D341Med (cell line): ENCODE measurements at places on chromosomes 6 and 20.

GRCh38 chr6:26028746-26029569 is 58.3 kb upstream of the HFE start:
- no peak for DNase-seq

GRCh38 chr6:166052837-166053236 is 114.8 kb downstream of the TBXT start:
- DNase-seq = no peak

DNA sequence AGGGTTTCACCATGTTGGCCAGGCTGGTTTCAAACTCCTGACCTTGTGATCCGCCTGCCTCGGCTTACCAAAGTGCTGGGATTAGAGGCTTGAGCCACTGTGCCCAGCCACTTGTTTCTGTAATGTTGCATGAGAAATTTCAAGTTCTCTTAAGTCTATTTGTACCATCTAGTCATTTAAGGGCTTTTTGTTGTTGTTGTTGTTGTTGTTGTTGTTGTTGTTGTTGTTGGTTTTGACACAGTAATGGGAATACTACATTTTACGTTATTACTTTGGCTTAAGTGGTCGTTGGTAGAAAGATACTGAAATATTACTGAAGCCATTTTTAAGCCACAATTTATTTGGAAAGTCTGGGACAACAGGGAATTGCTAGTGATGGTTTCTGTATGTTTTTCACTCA is 52.0 kb downstream of the CSE1L start:
- DNase-seq = no peak

DNA sequence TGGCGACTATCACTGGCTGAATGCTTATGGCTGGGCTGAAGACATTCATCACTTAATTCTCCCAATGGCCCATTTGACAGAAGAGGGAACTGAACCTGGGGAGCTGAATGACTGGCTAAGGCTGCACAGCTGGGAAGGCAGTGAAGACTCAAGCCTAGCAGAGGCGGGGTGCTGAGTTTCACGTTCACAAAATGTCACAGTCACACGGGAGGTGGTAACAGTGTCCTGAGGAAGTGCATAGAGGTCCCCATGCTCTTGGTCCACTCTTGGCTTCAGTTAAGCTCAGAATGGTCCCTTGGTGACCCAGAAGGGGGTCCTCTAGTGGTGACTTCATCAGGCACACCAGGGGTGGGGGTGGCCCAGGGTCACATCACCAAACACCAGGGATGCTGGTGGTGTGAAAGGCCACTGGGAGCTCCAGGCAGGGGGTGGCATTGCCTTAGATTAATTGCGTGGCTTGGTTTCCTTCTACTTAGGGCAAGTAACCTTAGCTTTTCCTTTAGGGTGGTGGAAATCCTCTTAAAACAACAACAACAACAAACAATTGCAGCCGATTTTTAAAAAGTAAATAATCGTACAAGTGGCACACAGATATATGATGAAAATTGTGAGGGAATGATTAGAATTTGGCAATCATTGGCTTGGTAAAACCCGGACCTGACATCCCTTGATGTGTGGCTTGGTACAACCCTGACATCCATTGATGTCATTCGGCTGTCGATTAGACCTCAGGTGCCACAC is 45.0 kb downstream of the SULF2 start:
- DNase-seq = no peak

- DNase-seq = no peak
These were observed 41.8 kb upstream of the TINAG start for GRCh38 chr6:54266400-54266923.

DNA sequence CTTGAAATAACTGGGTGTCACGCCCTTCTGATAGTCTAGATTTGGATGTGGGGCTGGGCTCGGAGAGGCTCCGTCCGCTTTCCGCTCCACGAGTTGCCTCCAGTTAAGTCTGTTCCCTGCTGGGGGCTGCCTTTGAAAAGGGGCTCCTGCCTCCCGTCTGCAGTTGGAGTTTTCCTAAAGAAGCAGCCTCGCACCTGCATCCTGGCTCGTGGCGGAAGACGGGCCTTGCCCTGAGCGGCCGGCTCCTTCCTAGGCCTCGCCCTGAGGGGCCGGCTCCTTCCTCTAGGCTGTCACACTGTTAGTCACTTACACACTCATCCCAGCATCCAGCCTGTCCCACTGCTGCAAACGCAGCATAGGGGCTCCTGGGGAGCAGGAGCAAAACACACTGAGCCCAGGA is 74.4 kb downstream of the SMOC2 start:
- DNase-seq = no peak

DNA sequence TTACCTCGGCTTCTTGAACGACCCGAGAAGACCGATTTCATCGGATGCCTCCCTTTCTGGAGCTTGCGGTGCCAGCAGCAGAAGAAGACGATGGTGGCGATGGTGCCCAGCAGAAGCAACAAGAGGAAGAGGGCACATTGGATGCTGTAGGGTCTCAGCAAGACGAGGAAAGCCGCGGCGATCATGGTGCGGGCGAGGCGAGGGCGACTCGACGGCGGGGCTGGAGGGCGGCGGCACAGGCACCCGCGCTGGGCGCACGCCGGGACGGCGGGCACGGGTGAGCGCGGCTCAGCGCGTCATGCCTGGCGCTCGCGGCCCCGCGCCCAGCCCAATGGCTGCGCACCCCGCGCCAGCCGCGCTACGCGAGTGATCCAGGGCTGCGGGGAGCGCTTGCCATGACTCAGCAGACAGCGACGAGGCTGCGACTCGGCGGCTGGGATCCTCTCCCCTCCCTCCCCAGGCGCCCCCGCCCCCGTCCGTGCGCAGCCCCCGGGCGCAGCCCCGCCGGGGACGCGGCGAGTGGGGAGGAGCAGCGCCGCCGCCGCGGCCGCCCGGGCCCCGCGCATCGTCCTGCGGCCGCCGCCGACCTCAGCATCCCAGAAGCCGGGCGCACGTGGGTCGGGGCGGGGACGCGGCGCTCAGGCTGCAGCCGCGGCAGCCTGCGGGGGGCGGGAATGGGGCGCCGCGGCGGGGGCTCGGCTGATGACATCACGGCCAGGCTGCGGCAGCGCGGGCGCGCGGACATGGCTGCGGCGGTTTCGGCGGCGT is at the start of gene BEND6:
Gene BEND6 (plus strand): TSS at position 705 of the 768 bp plus-strand sequence. CDS start 26,704 bp downstream, outside the sequence.
- peak; percentile 92 for DNase-seq

DNA sequence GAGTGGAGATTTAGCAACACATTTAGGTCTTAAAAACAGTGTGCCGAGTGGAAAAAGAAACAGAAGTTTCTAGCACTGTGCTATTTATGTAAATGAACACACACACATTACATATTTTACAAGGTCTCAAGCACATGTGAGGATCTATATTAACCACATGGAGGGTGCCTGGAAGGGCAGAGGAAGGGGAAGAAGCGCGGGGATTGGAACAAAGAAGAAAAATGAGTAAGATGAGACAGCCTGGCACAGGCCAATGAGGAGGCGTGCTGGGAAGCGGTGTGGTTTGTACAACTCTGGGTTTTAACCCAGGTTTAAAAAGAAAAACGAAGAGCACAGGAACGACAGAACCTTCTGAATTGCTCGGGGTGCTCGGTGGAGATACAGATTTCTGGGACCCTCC is 5.7 kb downstream of the KCNG1 start:
- DNase-seq = no peak

DNA sequence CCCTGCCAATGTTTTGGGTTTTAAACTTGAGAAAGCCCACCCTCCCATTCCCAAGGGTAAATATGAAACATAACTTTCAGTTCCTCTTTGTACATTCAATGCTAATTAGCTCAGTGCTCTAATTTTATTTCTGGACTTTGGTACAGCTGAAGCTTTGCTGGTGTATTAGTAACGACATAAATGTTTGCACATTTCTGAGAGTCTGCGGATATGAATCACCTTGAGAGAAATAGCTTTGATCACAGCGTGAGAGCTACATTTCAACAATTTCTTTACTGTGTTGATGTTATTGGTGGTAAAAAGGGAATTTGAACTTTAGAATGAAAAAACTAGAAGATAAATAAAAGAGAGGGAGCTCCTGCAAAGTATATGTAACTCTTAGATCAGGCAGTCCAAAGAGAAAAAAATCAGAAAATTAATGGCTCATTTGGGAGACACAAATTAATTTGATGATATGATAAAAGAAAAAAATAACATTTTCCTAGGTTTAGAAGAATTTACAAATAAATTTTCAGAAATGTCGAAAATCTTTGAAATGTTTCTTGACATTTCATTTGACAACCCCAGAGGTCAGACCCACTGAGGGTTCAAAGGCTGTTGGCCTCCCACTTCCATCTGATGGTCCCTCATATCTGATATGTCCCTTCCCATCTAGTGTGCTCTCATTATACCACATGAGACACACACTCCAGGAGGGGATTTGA is 38.5 kb upstream of the CAP2 start:
- no peak for DNase-seq

DNA sequence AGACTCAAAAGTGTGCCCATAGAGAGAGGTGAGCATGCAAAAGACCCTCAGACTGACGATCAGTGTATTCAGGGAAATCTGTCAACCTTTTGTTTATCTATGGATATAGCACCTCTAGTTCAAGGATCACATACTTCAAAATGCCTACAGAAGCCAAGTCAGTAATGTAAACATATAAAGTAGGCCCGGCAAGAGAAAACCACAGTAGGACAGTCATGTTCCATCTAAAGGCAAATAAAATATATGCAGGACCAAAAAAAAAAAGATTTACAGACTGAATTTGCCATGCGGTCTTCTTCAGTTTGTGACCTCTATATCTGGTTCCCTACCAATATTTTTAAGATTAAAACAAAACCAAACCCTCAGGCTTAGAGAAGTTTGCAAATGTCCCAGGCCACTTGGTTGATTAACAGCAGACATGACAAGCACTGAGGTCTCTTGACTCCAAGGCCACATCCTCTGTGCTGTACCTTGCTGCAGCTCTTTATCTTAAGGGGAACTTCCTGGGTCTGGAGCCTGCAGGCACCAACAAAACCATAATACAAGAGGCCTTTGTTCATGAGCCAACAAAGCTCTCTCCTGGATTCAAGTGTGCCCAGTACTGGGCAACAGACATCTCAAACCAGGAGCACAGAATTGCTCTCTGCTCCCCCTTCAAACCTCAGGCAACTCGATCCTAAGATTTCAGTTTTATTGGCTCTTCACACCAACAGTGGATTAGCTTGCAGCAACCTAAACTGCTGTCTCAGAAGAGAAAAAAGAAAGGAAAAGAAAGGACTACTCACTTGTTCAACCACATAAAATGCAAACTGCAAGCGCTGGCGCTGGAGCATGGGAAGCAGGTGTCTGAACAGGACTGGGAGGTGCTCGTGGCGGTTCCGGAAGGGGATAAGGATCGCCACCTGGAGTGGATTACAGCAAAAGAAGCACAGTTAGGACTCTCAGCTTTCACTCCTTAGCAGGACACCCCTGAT is 71.7 kb downstream of the B4GALT5 start:
- DNase-seq = no peak
